ENCODE measurements at places on chromosomes 1 and 21.

DNA sequence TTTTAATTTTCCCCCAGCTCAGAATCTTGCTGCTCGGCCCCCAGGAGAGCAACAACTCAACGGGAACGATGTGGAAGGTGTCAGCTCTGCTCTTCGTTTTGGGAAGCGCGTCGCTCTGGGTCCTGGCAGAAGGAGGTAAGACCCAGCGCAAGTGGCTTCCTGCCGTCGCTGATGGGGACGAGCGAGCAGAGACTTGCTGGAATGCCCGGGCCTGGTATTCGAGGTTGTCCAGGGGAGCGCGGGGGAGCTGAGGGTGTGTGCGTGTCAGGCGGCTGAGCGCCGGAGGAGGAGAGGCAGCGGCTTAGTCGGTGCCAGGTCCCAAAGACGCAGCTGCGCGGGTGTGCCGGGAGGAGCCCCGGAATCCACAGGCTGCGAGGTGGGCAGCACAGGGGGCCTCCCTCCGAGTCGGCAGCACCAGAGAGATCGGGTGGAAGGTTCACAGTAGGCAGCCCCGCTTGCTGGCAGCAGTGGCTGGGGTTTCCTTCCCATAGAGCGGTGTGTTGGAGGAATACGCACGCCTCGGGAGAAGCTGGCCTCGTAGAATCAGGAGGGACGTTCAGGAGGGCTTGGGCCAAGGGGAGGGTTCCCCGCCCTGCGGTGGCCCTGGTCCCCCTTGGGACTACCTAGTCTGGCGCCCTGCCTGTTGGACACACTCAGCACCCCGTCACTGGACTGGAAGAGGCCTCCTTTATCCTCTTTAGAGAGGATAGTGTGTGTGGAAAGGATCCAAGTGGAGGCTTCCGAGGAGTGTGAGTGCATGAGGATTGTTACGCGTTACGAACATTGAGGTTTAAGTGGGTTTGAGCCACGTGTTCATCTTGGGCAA, 547 bp downstream of the PDPN start:
- no peak for DNase-seq

- DNase-seq, result no peak
Measured at GRCh38 chr1:208892147-208892546, 648.0 kb upstream of the PLXNA2 start.

DNA sequence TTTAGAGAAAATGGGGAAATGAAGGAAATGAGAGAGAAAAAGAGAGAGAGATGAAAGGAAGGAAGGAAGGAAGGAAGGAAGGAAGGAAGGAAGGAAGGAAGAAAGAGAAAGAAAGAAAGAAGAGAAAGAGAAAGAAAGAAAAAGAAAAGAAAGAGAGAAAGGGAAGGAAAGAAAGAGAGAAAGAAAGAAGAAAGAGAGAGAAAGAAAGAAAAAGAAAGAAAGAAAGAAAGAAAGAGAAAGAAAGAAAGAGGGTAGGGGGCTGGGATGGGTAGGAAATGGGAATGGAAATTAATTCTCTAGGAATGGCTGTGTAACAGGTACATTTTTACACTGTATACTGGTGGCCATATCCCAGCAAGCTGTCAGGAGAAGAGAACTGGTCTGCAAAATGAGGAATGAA, 4.3 kb upstream of the SH2D1B start:
- no peak for DNase-seq

DNA sequence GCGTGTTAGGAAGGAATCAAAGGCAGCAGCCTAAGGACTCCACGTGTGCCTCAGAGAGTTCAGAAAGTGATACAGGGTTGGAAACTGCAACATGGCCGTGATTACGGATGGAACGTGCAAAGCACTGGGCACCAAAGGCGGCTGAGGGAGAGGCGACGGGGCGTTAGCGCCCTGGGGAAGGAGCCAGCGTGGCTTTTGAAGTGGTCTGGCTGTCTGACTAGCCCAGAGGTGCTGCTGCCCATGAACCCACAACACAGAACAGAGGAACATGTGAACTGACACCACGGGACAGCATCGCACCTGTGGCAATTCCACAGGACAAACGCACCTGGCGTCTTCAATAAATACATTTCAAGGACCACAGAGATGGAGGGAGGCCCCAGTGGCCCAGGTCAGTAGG, 18.0 kb upstream of the TMEM52 start:
- DNase-seq, result no peak

GRCh38 chr1:6357243-6357936, 36.2 kb downstream of the ACOT7 start:
- DNase-seq, result no peak

GRCh38 chr1:29431138-29431537, 194.8 kb downstream of the PTPRU start:
- no peak for DNase-seq

DNA sequence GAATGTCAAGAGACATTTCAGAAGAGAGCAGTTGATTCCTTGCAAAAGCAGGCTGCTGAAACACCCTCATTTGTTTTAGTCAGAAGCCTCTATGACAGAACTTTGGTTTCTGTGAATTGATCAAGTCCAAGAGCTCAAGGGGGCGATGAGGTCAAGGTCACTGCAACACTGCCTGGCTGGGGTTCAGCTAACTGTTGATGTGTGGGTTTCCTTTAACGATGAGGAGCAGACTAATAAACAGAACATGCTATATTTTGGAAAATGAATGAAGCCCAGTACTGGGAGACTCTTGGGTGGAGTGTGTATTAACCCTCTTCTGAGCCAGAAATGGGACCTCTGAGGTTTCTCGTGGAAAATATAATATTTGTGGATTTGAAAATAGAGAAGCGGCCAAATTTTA, 109.3 kb downstream of the ZC3H11B start:
- no peak for DNase-seq

GRCh38 chr21:41161428-41161827, 6.5 kb upstream of the BACE2 start:
- no peak for DNase-seq

- no peak for DNase-seq
Measured at GRCh38 chr1:203406446-203407045, 55.6 kb upstream of the FMOD start.

- no peak for DNase-seq
Measured at GRCh38 chr1:62514746-62515423, 78.0 kb downstream of the USP1 start.

GRCh38 chr21:15521644-15522001, 208.2 kb upstream of the USP25 start:
- DNase-seq, result no peak

GRCh38 chr1:154837034-154837671, 32.9 kb downstream of the KCNN3 start:
- no peak for DNase-seq

GRCh38 chr1:32250893-32251716, at the start of gene LCK:
TSS of gene LCK (plus strand) at chr1:32251265. CDS start at chr1:32274330, 23,065 bp downstream.
- no peak for DNase-seq

- DNase-seq, result no peak
Measured at GRCh38 chr21:44900559-44901251, 20.0 kb downstream of the ITGB2 start.

DNA sequence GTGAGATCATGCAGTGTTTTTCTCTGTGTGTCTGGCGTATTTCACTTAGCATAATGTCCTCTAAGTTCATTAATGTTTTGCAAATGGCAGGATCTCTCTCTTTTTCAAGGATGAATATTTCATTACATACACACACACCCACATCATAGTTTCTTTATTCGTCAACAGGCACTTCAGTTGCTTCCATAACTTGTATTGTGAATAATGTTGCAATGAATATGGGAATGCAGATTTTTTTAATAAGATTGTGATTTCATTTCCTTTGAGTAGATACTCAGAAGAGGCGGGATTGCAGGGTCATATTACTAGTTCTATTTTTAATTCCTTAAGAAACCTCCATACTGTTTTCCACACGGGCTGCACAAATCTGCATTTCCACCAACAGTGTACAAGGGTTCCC, 134.0 kb downstream of the CLEC20A start:
- no peak for DNase-seq

GRCh38 chr1:181206513-181206912, 118.0 kb downstream of the IER5 start:
- no peak for DNase-seq

GRCh38 chr1:96465441-96465840, 256.1 kb upstream of the PTBP2 start:
- no peak for DNase-seq

- DNase-seq, result no peak
Measured at GRCh38 chr1:71093938-71094337, 13.1 kb upstream of the ZRANB2 start.

- DNase-seq, result no peak
Measured at GRCh38 chr1:213274140-213274539, 223.1 kb downstream of the RPS6KC1 start.

GRCh38 chr1:43839056-43839455, 94.5 kb upstream of the ARTN start:
- no peak for DNase-seq

GRCh38 chr1:178642282-178642681, 82.8 kb upstream of the RALGPS2 start:
- no peak for DNase-seq

- no peak for DNase-seq
Measured at GRCh38 chr1:27868932-27869718, 3.2 kb upstream of the THEMIS2 start.

DNA sequence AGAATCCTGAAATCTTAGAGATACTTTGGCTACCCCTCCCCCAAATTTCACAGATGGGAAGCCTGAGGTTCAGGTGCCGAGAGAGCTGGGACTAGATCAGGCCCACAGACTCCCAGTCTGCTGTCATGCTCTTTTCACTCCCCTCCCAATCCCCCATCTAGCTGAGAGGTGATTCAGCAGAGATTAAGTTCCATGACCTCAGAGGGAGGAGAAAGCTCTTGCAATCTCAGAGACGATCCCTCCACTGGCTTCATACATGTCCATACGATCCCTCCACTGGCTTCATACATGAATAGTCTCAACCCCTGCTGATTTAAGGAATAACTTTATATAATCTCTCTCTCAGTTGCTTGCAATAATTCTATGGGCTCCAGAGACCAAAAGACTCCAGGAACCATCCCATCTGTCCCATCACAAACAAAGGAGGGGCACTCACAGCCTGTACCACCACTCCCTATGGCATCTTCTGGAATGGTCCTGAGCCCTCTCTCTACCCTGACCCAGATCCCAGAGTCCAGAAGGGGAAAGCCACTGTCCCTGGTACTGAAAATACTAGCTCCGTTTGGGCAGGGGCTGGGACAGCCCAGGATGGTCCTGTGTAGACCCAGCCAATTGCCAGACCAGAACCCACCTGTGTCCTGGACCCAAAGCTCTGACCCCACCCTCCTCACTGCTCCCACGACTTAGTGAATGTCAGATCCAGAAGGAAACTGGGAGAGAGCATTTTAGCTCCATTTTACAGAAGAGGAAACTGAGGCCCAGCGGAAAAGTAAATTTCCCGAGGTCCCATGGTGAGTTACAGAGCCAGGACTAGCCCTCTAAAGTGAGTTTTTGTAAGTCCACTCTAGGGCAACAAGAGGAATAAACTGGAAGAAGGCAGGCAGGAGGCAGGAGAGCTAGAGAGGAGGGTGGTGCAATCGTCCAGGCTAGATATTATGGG, 27.1 kb downstream of the RIMS3 start:
- DNase-seq, result no peak

DNA sequence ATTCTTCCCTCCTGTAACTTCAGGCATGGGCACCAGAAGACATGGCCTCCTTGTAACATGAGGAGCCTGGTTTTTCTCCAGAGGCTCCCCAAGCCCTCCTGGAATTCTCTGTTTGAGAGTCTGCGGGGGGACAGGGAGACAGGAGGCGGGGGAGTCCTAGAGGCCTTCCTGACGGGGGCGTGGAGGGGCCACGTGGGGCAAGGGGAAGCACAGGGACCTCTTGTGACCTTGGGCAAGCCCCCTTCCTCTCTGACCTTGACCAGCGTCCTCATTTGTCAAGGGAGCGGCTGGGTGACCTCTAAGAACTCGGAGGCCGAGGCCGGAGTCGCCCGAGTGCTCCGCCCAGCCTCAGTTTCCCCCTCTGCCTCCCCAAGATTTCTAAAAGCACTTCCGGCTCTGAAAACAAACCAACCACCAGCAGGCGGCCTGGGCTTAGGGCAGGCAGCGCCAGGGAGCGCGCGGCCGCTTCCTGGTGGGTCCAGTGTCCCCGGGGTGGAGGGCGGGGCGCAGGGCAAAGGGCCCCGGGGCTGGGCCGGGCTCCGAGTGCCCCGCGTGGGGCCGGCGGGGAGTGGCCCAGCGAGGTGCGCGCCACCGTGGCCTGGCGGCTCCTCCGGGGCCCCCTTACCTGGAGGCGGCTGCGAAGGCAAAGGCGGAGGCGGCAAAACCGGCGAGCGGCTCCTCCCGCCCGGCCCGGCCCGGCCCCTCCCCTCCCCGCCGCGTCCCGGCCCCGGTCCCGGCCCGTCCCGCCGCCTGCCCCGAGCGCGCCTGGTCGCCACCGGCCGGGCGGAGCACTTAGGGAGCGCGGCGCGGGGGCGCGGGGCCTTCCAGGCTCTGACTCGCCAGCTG, at the start of gene TMCO4:
TSS of gene TMCO4 (minus strand) at position 687 of the 846 bp plus-strand sequence. CDS start 19,158 bp downstream, outside the sequence.
- no peak for DNase-seq

DNA sequence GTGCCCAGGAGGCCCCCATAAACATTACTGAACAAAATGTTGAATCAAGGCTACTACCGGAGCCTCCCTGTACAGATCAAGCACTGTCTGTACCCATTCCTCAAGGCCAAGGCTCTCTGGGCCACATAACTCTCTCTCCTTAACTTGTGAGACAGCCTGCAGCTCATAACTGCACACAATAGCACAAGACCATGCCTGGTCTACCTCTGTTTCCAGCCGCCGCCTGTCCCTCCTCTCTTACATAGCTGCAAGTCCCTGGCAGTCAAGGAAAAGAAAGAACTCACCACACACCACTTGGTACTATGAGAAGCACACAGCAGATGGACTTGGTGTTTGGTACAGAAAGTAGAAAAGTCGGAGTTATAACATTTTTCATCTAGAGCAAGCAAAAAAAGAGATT, 91.1 kb downstream of the SSBP3 start:
- DNase-seq, result no peak

DNA sequence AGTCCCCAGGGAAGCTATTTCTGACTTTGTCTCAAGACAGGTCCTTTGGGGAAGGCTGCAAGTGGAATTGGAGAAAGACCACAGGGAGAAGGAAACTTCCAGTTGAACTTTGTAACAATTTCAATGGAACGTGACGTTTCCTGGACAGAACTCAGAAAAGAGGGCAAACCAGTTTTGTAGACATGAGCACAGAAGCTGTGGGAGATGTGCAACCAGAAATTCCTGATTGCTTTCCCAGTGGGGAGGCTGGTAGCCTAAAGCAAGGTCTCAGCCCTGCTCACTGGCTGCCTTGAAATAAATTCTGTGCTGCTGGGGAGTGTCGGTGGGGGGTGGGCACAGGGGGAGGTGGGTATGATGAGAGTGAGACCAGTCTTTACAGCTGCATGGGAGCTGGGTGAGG, 1206.7 kb upstream of the ADGRL2 start:
- no peak for DNase-seq

- DNase-seq, result no peak
Measured at GRCh38 chr1:115837740-115838421, 3.0 kb downstream of the NHLH2 start.

GRCh38 chr1:40740039-40740996, 43.3 kb upstream of the KCNQ4 start:
- DNase-seq, result no peak

GRCh38 chr1:47792779-47793178, 204.4 kb downstream of the TRABD2B start:
- DNase-seq, result no peak

- DNase-seq, result no peak
Measured at GRCh38 chr1:181061891-181062835, 26.3 kb upstream of the IER5 start.

Measured in thoracic aorta (tissue), 2 donors.